Left lung (tissue), 14 donors: ENCODE measurements at places on chromosomes 12 and 14. TPM values are rescaled to one million over a fixed set of nuclear protein-coding genes. Genes with fewer than 3 reads are reported as not detected.

GRCh38 chr14:35332517-35333263, 40.5 kb downstream of the PSMA6 start:
- peak; percentile 38 for DNase-seq

DNA sequence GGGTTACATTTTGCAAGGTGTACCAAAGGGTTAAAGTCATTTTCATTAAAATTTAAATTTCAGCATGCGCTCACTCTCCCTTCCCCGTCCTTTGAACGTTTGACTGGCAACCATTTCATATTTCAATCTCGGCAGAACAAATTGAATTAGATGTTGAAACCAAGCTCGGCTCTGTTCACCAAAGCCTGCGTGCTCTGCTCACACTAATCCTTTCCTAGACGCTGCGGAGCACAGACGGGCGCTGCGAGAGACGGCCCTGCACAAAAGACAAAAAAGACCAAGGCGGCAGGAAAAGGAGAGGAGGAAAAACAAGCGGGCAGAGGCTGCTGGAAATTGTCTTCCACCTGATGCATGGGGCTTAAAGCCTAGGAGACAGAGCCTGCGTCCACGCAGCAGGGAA, 149.3 kb downstream of the RBM19 start:
- DNase-seq, result no peak

DNA sequence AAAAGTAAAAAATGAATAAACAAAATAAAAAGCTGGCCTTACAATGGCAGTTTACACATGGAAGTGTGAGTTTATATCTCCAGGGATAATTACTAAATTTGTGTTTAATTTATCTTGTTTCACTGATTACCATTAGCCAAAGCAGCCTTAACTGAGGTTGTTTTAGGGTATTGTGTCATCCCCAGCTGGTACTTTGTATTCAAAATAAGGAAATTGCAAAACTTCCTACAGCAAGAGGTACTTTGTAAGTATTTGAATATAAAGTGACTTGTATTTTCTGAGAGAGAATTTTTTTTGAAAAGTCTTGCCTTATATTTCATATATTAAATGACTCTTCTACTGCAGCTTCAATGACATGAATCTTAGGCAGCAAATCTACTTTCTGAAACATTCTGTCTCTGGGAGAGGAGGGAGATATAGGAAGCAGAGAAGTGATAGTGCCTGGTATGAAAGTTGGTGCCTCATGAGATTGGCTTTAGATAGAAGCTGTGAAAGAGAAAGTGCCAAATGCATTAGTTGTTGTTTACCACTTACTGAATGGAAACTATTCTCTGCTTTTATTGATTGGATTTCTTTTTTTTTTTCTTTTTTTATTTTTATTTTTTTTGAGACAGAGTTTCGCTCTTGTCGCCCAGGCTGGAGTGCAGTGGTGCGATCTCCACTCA, 6.7 kb downstream of the FNTB start:
- DNase-seq, result no peak

DNA sequence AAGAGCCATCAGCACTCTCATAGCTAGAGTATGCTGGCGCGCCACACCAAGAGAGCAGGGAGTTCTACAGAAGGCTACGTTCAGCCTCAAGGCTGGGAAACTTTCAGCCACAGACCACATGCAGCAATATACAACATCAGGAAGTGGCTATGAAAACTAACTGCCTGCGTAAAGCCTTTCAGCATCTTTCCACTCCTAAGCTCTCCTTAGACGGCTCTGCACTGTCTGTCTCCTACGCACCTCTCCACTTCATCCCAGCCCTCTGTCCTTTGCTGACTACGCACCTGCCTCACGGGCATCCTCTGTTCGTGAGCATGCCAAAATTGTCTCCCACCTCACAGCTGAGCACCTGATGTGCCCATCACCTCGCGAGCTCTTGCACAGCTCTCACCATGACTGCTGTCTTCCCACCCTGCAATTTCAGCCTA, 9.7 kb downstream of the MPHOSPH9 start:
- DNase-seq, result no peak

DNA sequence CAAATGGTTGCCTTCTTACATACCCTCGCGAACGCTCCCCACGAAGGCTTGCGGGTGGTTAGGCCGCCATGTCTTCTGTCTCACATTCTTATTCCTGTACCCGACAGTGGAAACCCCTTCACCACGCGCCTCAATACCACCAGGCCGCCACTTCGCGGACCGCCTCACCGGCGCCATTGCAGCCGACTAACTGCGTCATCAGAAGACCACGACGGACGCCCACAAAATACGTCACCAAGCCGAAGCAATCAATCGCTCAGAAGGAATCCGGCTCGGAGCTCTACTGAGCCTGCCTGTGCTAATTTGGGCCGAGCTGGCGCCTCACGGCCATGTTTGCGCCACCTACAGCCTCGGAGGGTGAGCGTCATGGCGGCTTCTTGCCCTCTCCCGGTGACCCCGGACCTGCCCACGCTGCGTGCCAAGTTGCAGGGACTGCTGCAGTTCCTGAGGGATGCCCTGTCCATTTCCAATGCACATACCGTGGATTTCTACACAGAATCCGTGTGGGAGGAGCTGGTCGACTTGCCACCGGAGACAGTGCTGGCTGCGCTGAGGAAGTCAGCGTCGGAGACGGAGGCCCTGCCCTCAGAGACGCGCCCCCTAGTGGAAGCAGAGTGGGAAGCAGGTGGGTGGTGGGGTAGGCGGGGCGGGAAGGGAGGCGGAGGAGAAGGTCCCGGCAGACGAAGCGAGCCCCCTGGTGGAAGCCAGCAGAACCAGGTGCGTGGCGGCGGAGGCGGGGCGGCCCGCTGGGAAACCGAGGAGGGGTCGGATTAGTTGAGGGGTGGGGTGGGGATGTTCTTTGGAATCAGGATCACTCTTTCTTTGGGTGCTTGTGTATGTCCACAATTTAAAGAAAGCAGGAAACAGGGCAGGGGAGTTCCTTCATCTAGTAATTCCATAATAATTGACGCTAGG, at the start of the genes CCDC59 and METTL25:
TSS of gene CCDC59 (minus strand) at position 188 of the 915 bp plus-strand sequence. CDS start at position 177, 11 bp downstream.
TSS of gene METTL25 (plus strand) at position 330 of the 915 bp plus-strand sequence. CDS start at position 367, 37 bp downstream.
- DNase-seq, result peak; percentile 97

GRCh38 chr12:106248312-106248845, 559 bp upstream of the CKAP4 start:
- DNase-seq, result peak; percentile 81

DNA sequence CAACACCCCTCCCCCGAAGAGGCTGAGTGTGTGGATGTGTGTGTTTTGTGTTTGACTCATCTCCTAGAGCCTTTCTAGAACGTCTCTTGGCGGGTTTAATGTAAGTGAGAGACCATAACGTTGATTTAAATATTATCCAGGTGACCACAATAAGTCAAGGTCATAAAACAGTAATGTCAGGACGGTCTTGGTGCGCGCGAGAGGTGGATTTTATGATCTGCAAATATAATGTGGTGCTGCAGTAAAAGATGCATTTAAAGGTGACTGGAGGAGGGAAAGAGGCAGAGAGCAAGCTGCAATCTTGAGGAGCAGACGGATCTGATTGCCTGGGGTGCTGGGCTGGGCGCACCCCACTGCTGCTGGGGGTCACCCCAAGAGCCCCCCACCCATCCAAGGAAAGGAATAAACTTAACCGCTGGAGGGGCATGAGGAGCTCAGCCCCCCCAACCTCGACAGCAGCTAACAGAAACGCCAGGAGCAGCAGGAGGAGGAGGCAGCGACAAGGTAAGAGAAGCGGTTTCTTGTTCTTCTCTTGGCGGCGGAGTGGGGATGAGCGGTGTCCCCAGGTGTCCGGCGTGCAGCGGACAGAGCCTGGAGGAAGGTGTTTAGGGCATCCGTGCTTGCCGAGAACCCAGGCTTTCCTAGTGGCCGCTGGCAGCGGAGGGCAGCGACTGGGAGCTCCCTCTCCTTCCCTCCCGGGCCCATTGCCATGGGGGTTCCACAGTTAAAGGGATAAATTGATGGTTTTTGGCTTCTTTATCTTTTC, 5.5 kb downstream of the HOXC10 start:
- DNase-seq, result no peak

DNA sequence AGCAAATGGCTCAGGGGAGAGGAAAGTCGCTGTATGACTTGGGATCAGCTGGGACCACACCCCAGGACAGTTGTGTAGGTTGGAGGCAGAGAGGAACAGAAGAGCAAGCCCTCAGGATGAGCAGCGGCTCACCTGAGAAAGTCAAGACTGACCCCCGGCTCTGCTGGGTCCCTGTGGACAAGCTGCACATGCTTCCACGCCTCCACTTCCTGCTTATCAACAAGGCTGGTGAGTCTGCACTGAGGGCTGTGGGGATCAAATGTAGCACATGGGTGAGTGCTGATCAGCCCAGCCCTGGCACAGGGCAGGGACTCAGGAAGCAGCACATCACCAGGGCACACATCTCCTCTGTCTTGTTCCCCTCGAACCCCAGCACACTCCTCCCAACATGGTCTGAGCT, 92.1 kb downstream of the CHGA start:
- DNase-seq, result no peak

DNA sequence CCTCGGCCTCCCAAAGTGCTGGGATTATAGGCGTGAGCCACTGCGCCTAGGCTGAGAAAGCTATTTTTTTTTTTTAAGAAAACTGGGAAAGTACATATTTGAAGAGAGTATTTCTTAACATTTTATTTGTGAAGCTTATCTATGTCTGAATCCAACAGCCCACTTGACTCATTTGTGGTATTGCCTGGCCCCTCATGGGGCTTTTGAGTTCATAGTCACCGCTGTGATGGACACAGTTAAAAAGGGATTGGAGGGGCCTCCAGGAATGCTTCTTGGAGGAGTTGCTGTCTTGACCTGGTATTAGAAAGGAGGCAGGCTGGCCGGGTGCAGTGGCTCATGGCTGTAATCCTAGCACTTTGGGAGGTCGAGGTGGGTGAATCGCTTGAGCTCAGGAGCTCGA, 26.5 kb downstream of the BCL7A start:
- DNase-seq, result no peak

DNA sequence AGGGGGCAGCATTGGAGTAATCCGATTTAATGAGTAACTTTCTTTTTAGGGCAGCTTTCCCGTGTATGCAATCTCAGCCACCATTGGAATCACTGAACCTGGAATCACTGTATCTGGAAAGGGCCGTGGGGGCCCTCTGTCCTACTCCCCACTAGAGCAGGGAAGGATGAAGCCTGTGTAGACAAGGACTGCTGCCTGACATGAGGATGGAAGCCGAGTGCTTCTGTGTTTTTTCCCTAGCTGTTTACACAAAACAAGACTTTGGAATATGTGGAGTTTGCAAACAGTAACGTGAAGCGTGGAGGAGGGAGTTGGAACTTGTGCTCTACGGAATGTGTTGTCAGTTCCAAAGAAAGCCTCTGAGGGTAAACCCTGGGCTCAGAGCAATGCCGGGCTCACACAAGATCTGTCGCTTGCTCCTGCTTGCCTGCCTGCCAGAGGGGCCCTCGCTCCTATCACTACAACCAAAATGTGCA, 32.4 kb upstream of the HDAC7 start:
- no peak for DNase-seq

- DNase-seq, result no peak
These were observed 40.2 kb downstream of the MOK start for GRCh38 chr14:102264775-102265174.

DNA sequence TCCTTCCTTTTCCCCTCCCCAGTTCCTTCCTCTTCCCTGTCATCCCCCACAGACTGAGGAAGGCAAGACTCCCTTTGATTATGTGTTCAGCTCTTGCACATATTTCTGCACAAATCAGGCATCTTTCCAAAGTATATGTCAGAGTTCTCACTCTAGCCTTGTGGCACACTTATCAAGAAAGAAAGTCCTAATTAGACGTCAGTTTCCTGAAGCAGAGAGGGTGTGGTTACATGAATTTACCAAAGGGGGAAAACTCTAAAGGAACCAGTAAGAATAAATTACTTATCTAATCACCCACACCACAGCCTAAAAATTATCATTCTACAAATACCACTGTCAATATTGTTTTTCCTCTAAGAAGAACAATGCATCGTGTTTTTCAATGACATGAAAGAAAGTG, 120.7 kb upstream of the GRIP1 start:
- no peak for DNase-seq

- no peak for DNase-seq
These were observed 61.6 kb downstream of the SH2B3 start for GRCh38 chr12:111467092-111467856.

DNA sequence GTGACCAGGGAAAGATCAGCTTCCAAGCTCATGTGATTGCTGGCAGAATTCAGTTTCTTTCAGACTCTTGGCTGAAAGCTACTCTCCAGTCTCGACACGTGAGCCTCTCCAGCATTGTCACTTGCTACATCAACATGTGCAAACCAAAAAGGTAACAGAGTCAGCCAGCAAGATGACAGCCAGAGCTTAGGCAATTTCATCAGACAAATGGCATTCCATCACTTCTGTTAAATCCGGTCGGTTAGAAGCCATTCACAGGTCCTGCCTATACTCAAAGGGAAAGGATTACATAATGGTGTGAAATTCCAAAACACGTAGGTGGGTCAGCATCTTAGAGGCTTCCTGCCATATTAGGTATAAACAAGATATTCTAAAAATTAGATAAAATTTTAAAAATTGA, 700.9 kb downstream of the AACS start:
- DNase-seq, result no peak

GRCh38 chr12:124687917-124688316, 120.5 kb upstream of the NCOR2 start:
- DNase-seq, result no peak

DNA sequence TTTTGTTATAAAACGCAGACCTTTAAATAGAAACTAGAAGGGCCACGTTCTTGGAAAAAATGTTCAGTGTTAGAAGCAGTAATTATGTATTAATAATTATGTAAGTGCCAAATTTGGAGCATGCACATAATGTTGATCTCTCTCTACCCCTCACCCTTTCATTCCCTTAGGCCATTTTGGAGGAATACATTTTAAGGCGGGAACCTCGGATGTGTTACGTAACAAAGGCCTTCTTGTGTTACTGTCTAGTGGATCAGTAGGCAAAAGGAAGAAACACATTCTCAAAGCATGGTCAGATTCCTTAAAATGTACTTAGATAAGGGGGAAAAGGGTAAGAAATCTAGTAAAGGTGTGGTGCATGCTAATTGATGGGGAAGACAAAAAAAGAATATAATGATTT, 52.7 kb downstream of the RASSF3 start:
- no peak for DNase-seq

GRCh38 chr14:50363714-50364111, 33.0 kb downstream of the CDKL1 start:
- no peak for DNase-seq

DNA sequence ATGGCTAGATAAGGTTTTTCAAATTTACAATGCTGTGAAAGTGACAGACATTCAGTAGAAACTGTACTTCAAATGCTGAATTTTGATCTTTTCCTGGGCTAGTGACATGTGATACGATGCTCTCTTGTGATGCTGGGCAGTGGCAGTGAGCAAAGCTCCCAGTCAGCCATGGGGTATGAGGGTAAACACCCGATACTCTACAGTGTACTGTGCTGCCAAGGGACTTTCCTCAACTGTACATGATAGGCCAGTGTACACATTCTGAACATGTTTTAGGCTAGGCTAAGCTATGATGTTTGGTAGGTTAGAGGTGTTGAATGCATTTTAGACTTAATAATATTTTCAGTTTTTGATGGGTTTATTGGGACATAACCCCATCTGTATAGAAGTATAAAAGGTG, 17.6 kb downstream of the MBIP start:
- no peak for DNase-seq

Gene PTGER2
- 5.9 TPM for polyA plus RNA-seq

Gene SERPINA12
- not detected for polyA plus RNA-seq

Gene TMEM179
- polyA plus RNA-seq, result 1.8 TPM

Gene MARCHF9
- 19.4 TPM for polyA plus RNA-seq

Gene OTOGL
- polyA plus RNA-seq, result 0.28 TPM

Gene PPHLN1
- polyA plus RNA-seq, result 65.5 TPM

Gene FGD4
- 21.5 TPM for polyA plus RNA-seq

Gene IRAK3
- 29.1 TPM for polyA plus RNA-seq

Gene HOXC4
- polyA plus RNA-seq, result 5.2 TPM
